Naive thymus-derived CD8-positive, alpha-beta T cell (primary cell): ENCODE measurements at places on chromosomes 1 and 21. TPM values are rescaled to one million over a fixed set of nuclear protein-coding genes. Genes with fewer than 3 reads are reported as not detected.

The KCNA3 gene
- 78.7 TPM for total RNA-seq

The S100A12 gene
- not detected for total RNA-seq

The RCSD1 gene
- 149 TPM for total RNA-seq

The FMO2 gene
- not detected for total RNA-seq

The PGLYRP3 gene
- not detected for total RNA-seq

The AMPD1 gene
- not detected for total RNA-seq

DNA sequence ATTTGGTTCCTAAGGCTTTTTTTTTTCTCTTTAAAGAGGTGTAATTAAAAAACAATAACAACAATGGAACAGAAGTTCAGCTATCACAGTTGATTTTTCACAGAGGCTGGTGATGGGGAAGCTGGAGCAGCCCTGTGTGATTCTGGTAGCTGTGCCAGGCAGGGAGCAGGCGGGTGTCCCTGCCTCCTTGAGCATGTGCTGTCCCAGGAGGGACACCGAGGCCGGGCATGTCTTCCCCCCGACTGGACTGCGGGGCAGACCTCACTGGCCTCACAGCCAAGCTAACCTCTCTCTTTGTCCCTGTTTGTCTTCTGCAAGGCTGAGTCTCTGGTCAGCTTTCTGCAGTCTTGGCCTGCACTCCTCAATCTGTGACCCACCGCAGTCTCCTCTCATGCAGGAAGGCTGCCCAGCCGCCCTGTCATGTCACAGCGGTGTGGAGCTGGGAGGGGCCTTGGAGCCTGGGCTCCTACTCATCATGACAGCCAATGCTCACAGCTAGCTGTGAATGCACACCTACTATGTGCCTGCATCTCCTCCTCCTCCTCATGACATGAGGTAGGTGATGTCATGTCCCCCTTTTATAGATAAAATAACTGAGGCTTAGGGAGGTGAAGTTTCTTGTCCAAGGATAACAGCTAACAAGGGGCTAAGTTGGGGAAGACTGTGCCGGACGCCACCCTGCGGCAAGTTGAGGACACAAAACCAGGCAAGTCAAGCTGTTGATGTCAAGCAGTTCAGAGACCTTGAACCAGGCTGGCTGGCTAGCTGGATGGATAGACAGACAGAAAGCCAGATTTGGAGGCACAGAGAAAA, 10.3 kb upstream of the ACTL8 start:
- no peaks in the 10 kb centered on the region for H3K4me1 ChIP-seq
- no peak overlapping the region for H3K4me3 ChIP-seq
- no peak overlapping the region for H3K27ac ChIP-seq
- peaks cover 22% of the 10 kb centered on the region for H3K27me3 ChIP-seq

DNA sequence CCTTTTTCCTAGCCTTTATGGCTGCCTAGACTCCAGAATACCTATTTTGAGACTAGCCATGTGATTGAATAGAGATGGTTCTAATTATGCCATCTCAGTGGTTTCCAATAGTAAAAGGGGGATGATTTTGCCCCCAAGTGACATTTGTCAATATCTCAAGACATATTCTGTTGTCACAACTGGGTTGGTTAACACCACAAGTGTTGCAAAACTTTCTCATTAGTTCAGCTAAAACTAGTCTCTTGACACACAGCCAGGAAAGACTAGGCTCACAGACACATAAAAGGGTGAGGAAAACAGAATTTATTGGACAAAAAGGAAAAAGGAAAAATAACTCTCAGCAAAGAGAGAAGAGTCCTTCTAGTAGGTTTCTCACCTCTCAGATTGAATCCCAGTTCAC, 39.9 kb upstream of the GBP5 start:
- H3K4me1 ChIP-seq: peaks cover 15% of the 10 kb centered on the region
- peak overlapping the region; percentile 53 for H3K27ac ChIP-seq
- H3K36me3 ChIP-seq: no peaks in the 10 kb centered on the region
- no peak for DNase-seq
- H3K4me3 ChIP-seq: no peak overlapping the region
- no peaks in the 10 kb centered on the region for H3K27me3 ChIP-seq

GRCh38 chr1:164141797-164142196, 417.2 kb upstream of the PBX1 start:
- H3K4me1 ChIP-seq: no peaks in the 10 kb centered on the region
- H3K4me3 ChIP-seq: no peak overlapping the region
- H3K36me3 ChIP-seq: no peaks in the 10 kb centered on the region

DNA sequence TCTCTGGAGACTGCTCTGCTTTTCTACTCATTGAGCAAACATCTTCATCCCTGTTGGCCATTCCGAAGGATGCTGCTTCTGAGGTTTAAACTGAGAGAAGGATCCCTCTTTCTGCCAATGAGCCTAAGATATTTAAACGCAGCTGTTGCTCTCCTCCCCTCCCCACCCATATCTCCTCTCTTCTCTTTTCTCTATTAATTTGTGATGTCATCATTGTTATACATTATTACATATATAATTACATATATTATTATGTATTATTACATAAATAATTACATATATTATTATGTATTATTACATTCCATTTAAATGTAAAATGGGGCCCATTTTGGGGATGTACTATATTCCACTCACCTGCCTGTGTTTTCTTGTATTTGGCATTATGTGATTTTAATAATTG, 82.7 kb upstream of the JUN start:
- H3K4me3 ChIP-seq: no peak overlapping the region
- DNase-seq: no peak
- no peak overlapping the region for H3K27ac ChIP-seq

- DNase-seq: no peak
- H3K27ac ChIP-seq: no peak overlapping the region
- H3K36me3 ChIP-seq: no peaks in the 10 kb centered on the region
- no peak overlapping the region for H3K4me3 ChIP-seq
- H3K27me3 ChIP-seq: peaks cover 12% of the 10 kb centered on the region
- H3K4me1 ChIP-seq: no peaks in the 10 kb centered on the region
Measured at GRCh38 chr21:26715878-26716506, 129.2 kb downstream of the ADAMTS1 start.

GRCh38 chr1:89279011-89279466, 6.4 kb upstream of the GBP5 start:
- H3K27me3 ChIP-seq: no peaks in the 10 kb centered on the region
- H3K4me3 ChIP-seq: peak overlapping the region; percentile 73
- H3K36me3 ChIP-seq: peaks cover 5% of the 10 kb centered on the region
- peak; percentile 80 for DNase-seq
- H3K4me1 ChIP-seq: peaks cover 35% of the 10 kb centered on the region
- H3K27ac ChIP-seq: peak overlapping the region; percentile 97

- peaks cover 6% of the 10 kb centered on the region for H3K4me1 ChIP-seq
- H3K36me3 ChIP-seq: no peaks in the 10 kb centered on the region
- H3K27ac ChIP-seq: no peak overlapping the region
- no peak overlapping the region for H3K4me3 ChIP-seq
- no peaks in the 10 kb centered on the region for H3K27me3 ChIP-seq
Measured at GRCh38 chr1:27974417-27974781, 14.6 kb downstream of the XKR8 start.

- H3K4me1 ChIP-seq: peaks cover 3% of the 10 kb centered on the region
- H3K27me3 ChIP-seq: peaks cover 9% of the 10 kb centered on the region
- no peak for DNase-seq
Measured at GRCh38 chr1:181077576-181078242, 10.8 kb upstream of the IER5 start.

GRCh38 chr21:31895077-31895835, 22.4 kb downstream of the HUNK start:
- H3K4me1 ChIP-seq: peaks cover 6% of the 10 kb centered on the region
- H3K4me3 ChIP-seq: no peak overlapping the region
- no peak for DNase-seq

- H3K36me3 ChIP-seq: peaks cover 22% of the 10 kb centered on the region
- H3K4me3 ChIP-seq: no peak overlapping the region
- DNase-seq: no peak
- H3K27me3 ChIP-seq: no peaks in the 10 kb centered on the region
Measured at GRCh38 chr1:92853299-92853698, 21.5 kb downstream of the RPL5 start.

DNA sequence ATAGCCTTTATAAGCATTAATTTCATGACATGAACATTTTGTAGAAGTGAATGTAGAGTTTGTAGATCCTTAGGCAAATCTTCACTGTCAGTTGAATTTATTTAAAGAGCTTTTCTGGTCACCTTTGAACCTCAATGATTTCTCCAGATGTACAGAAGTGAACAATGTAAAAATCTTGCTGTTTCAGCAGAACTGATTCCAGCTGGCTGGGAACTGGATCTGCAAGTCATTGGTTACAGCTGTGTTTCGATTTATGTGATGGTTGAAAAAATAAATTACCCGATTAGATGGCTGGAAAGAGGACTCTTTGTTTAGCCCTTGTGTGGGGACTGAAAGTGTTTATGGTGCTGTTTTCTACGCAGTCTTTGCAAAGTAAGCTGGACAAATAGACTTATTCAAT, 849.8 kb downstream of the USP25 start:
- no peak for DNase-seq
- no peaks in the 10 kb centered on the region for H3K27me3 ChIP-seq
- H3K36me3 ChIP-seq: no peaks in the 10 kb centered on the region
- no peaks in the 10 kb centered on the region for H3K4me1 ChIP-seq
- no peak overlapping the region for H3K4me3 ChIP-seq

DNA sequence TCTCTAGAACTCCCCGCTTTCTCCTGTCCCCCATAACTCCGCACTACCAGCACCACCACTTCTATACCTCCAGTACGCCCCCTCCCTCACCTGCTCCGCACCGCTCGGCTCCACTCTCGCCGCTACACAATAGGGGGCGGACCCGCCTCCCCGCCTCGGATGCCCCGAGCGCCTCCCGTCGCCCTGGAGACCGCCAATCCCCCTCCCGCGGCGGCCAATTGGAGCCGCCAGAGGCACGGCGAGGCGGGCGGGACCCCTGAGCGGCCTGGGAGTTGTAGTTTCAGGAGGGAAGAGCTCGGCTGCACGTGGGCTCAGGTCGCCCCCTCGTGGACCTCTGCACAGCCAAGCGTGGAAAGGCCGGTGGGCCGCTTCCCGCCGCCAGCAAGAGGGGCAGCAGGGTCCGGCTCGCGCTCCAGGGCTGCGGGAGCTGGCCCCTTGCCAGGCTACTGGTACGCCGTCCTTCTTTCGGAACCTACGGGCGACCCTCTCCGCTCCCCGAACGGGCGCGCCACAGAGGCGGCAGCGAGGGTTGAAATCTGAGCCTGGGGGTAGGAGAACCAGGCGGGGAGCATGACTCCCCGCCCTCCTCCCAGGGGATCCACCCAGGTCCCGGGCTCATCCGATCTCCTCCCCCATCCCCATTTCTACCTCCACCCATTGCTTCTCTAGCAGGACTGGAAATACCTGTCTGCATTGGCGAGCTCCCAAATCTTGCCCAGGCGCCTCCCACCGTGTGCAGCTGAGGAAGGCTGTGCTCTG, at the start of gene IGSF9:
IGSF9 (minus strand) TSS at position 131 of the 759 bp plus-strand sequence. CDS start 2,159 bp downstream, outside the sequence.
- peak within 1 kb of the TSS; percentile 74 for H3K4me3 ChIP-seq
- peak; percentile 89 for DNase-seq
- H3K36me3 ChIP-seq: no peaks in the 10 kb centered on the region

GRCh38 chr1:45012639-45013278, 705 bp downstream of the UROD start:
- H3K27ac ChIP-seq: peak overlapping the region; percentile 97
- peak overlapping the region; percentile 82 for H3K4me3 ChIP-seq
- H3K4me1 ChIP-seq: peaks cover 47% of the 10 kb centered on the region
- H3K36me3 ChIP-seq: peaks cover 29% of the 10 kb centered on the region

GRCh38 chr1:34050709-34051485, 114.1 kb downstream of the CSMD2 start:
- H3K27ac ChIP-seq: no peak overlapping the region
- no peaks in the 10 kb centered on the region for H3K36me3 ChIP-seq
- no peak for DNase-seq
- peaks cover 9% of the 10 kb centered on the region for H3K27me3 ChIP-seq
- H3K4me3 ChIP-seq: no peak overlapping the region

DNA sequence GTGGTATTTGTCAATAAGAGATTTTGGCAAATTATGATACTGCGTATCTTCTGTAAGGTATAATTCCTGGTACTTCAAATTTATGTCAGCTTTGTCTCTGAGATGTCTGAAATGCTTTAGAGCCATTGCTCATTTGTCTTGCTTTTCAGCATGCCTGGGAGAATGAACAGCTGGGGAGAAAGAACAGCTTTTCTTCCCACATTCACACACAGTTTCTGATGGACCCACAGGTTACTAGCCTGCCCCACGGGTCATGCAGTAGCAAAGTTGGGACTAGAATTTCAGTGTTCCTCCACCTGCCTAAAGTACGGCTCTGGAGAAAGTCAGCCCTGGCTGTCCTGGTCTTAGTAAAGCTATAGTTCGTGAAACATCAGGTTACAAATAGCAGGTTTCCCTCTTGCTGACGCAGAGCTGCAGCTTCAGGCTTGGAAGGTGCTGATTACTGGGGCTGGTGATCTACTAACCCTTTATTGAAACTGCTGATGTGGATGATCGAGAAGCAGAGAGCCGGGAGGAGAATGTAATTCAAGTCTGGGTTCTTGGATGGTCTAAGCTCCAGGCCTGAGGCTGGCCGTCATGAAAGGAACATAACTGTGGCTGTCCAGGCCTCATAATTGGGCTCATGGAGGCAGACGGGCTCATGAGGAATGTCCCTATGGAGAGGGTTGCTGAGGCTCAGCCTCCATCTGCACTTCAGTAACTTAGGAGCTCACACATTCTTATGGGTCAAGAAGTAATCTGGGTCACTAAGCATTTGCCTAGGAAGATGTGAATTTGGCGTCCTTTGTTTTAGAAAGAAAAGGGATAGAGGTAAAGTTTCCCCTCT, 12.4 kb downstream of the GALNT2 start:
- H3K4me1 ChIP-seq: peaks cover 50% of the 10 kb centered on the region
- no peak overlapping the region for H3K4me3 ChIP-seq
- no peak overlapping the region for H3K27ac ChIP-seq
- no peaks in the 10 kb centered on the region for H3K36me3 ChIP-seq

DNA sequence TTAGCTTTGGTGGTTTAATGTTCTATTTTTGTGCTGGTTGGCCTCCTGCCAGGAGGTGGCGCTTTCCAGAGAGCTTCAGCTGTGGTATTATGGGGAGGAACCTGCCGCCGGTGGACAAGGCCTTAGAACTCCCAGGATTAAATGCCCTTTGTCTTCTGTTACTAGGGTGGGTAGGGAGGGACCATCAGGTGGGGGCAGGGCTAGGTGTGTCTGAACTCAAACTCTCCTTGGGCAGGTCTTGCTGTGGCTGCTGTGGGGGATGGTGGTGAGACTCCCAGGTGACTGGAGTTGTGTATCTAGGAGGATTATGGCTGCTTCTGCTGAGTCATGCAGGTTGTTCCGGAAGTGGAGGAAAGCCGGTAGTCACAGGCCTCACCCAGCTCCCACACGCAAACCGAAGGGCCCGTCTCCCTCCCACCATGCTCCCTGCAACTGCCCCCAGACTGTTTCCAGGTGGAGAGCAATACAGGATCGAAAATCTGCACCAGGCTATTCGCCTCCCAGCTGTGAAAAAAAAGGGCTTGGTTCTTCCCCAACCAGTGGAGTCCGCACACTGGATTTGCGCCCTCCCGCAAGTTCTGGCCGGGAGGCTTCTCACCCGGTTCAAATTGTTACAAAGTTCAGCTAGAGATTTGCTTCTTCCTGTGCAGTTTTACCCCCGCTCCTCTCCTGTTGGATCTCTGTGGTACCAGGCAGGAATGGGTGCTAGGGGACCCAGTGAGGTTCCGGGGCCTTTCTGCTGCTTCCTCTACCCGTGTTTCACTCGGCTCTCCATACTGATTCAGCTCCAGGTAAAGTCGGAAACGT, 220.5 kb downstream of the CENPF start:
- DNase-seq: no peak
- H3K27ac ChIP-seq: no peak overlapping the region
- no peaks in the 10 kb centered on the region for H3K27me3 ChIP-seq
- no peak overlapping the region for H3K4me3 ChIP-seq
